Stimulated activated CD4-positive, alpha-beta T cell treated with anti-CD3 and anti-CD28 coated beads, Interleukin-1b, Interleukin-23, amount 100 ng/mL, for 48 hours (primary cell): ENCODE measurements at places on chromosomes 2 and 18.

GRCh38 chr2:161766334-161766733, 142.1 kb downstream of the SLC4A10 start:
- DNase-seq, result no peak

- DNase-seq, result no peak
These were observed 719.4 kb downstream of the LRP1B start for GRCh38 chr2:141411419-141411818.

- peak; percentile 79 for DNase-seq
These were observed 19.0 kb downstream of the TMSB10 start for GRCh38 chr2:84924173-84925106.

DNA sequence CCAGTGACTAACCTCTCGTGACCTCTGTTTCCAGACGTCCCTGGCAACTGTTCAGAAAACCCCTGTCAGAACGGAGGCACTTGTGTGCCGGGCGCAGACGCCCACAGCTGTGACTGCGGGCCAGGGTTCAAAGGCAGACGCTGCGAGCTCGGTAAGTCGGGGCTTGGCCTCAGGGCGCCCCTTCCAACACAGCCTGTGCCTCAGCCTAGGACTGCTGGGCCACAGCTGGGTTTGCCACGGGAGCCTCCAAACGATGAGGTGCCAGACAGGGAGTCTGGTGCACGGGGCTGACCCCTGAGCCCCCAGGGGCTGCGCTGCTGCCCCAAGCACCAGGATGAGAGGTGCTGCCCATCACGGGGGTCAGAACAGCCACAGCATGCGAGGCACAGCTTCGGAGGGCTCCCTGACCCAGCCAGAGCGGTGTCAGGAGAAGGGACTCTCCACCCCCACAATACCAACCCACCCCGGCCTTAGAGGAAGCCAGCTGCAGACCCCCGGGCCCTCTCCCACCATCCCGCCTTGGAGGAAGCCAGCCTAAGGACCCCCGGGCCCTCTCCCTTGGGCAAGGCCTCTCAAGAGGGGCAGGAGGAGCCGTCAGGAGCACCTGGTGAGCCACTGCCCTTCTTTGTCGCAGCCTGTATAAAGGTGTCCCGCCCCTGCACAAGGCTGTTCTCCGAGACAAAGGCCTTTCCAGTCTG, 20.3 kb downstream of the MTERF4 start:
- DNase-seq, result no peak

- DNase-seq, result no peak
These were observed 35.3 kb downstream of the MAP4K4 start for GRCh38 chr2:101732773-101733256.

DNA sequence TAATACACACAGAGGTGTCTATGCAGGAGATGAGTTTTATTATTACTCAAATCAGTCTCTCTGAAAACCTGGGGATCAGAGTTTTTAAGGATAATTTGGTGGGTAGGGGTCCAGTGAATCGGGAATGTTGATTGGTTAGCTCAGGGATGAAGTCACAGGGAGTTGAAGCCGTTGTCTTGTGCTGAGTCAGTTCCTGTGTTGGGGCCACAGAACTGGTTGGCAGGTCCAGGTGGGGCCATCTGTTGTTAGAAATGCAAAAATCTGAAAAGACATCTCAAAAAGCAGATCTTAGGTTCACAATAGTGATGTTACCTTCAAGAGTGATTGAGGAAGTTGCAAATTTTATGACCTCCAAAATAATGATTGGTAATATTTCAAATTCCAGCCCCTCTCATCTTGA, 86.9 kb downstream of the VSNL1 start:
- no peak for DNase-seq

DNA sequence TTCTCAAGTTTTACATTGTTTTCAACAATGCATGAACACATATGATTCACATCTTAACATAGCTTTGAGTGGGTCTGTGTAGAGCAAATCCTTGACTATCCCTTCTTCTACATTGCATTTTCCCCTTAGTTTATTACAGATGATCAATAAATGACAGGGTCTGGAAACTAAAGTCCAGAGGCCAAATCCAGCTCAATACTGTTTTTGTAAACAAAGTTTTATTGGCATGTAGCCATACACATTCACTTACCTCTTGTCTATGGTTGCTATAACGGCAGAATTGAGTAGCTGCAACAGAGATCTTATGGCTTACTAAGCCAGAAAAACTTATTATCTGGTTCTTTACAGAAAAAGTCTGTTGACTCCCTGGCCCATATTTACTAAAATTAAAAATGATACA, 12.8 kb downstream of the FANCL start:
- no peak for DNase-seq

GRCh38 chr2:29532436-29532835, 388.9 kb downstream of the ALK start:
- DNase-seq, result no peak

DNA sequence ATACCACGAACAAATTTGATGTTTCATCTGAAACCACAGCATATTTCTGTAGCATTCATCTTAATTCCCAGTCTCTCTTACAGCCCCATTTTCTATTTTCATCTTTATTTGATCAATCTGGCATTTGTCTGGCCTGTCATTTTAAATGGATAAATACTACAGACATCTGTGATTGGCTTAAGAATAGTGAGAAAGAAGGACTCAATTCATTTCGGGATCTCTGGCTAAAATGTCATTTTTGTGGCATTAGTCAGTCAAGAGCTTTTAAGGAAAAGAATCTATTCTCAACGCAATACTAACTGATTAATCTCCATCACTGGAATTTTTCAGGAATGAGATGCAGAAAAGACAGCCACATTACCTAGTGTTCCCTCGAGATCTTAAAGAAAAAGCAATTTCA, 585.9 kb downstream of the IRS1 start:
- no peak for DNase-seq

- DNase-seq, result no peak
These were observed 2796.7 kb upstream of the TEKT4 start for GRCh38 chr2:92074549-92074898.

DNA sequence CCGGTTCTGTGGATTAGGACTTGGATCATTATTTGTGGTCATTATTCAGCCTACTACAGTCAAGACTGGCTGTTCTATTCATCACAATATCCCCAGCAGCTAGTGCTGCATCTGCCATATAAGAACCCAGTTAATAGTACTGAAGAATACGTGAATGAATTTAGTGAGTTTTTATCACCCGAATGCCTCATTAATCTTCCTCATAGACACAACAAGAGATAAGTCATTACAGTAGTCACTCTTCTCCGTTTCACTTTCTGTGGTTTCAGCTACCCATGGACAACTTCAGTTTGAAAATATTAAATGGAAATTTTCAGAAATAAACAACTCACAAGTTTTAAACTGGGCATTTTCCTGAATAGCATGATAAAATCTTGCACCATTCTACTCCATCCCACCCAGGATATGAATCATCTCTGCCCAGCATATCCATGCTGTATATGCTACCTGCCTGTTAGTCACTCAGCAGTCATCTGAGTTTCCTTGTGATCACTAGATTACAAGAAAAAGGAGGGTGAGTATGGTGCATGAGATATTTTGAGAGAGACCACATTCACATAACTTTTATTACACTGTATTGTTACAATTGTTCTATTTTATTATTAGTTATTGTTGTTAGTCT, 363.7 kb upstream of the CHAC2 start:
- DNase-seq, result no peak

- no peak for DNase-seq
These were observed 9.7 kb upstream of the SLC39A10 start for GRCh38 chr2:195647302-195647701.

- no peak for DNase-seq
These were observed 11.3 kb downstream of the TSHZ1 start for GRCh38 chr18:75221897-75222296.

DNA sequence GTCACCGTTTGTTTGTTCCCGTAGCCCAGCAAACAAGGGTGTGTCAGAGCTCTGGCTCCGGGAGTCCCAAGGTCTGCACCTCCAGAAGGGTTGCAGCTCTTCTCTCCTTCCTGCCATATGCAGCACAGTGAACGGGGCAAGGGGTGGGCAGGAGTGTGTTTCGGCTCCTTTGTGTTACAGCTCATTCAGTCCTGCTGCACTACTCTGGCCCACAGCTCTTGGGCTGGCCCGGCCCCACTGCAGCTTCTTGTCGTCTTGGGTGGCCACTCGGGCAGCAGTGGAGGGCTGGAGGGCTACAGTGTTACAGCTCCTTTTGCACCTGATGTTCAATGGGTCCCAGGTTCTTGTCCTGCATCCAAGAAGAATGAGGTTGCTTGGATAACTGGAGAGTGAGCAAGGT, 408.3 kb downstream of the DCC start:
- DNase-seq, result no peak

- no peak for DNase-seq
These were observed 226.4 kb upstream of the DSEL start for GRCh38 chr18:67742954-67743353.

- DNase-seq, result no peak
These were observed 147.6 kb downstream of the GALNT14 start for GRCh38 chr2:30990671-30991070.

DNA sequence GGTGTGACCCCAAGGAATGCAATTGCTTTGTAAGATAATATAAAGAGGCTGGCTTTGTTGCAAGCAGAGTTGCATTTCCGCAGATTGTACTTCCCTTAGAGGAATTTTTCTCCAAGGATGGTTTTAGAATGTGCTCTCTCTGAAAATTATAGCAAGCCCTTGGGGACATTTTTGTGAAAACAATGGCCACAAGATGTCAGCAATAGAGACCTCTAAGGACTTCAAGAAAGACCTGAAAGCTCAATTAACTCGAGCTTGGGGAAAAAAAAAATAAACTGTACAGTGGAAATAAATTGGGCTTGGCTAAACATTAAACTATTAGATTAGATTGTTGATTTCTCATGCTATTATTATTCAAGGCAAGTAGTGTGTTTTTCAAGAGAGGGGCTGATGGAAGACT, 81.3 kb upstream of the KYNU start:
- DNase-seq, result no peak

GRCh38 chr2:20925265-20925889, 102.5 kb upstream of the LDAH start:
- DNase-seq, result no peak

- DNase-seq, result no peak
These were observed 250.2 kb upstream of the RAB12 start for GRCh38 chr18:8359076-8359475.

- peak; percentile 90 for DNase-seq
These were observed 16.1 kb downstream of the WNT10A start for GRCh38 chr2:218896501-218897393.

DNA sequence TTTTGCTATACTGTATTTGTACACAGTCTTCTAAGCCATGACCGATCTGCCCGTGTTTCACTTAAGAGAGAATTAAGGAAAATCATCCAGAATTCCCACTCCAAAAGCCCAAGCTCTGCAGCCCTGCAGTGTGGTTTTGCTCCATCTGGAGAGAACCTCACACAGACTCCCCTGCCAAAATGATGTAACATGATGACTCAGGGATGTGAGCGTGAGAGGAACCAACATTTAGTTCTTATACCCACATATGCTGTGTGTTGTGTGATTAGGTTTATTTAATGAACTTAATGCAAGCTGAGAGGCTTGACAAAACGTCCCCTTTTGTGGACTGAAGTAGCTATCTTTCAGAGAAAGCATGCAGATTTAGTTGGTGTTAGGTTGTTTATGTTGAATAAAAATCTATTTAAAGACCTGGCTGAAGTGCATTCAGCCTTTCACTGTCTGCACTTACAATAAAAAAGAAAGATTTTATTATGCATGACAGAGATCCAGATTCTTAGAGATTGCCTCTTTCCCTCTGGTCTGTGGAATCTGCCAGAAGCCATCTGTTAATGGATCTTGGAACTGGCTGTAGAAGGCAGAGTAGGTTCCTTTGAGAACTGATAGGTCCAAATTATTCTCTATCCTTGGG, 6.3 kb downstream of the RAB12 start:
- no peak for DNase-seq

DNA sequence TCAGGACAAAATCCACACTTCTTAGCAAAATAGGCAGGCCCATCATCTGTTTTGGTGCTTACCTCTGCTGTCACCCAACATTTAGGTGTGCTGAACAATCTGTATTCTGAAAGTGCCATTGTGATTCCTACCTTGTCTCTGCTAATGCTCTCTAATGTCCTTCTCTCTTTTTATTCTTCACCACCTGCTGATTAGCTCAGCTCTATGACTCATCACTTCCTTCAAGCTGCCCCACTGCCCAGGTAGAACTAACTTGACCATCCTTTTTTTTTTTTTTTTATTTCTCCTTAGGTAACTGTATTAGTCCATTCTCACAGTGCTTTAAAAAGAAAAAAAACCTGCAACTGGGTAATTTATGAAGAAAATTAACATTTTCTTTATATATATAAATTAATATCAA, 478.7 kb upstream of the POU3F3 start:
- DNase-seq, result no peak

DNA sequence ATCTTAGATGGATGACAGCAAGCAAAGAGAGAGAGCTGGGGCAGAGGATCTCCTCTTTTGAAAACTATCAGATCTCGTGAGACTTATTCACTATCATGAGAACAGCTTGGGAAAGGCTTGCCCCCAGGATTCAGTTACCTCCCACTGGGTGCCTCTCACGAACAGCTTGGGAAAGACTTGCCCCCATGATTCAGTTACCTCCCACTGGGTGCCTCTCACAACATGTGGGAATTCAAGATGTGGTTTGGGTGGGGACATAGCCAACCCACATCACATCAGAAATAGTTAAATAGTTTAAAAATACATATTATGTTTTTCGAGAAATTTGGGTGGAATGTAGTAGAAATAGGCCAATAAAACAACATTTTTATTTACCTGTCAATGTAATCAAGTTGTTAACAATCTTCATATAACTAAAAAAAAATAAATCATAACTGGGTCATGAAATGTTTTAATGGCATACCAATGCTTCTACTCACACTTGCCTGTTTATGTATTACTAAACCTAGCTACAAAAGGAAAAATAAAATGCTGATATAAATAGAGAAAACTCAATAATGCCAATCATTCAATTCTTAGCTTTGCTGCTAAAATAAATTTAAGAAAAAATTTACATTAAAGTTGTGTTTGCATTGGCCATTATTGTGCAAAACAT, 608.9 kb downstream of the SUCLG1 start:
- no peak for DNase-seq
